Dorsolateral prefrontal cortex (tissue), 122 donors: ENCODE measurements at places on chromosomes 12 and 14.

DNA sequence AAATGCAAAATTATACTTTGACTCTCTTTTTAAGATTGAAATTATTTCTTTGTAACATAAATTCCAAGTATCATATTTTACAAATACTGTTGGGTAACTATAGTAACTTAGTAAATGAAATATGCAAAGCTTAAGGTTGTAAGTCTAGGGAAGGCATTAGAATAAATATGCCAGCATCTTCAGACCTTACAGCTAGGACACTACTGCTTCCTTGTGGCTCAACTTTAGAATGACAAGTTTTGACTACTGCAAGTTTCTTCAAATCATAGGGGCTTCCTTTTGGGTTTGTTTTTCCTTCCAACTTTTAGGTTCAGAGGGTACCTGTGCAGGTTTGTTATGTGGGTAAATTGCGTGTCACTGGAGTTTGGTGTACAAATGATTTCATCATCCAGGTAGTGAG lies 17.7 kb upstream of the ANP32D start:
- DNase-seq = no peak

DNA sequence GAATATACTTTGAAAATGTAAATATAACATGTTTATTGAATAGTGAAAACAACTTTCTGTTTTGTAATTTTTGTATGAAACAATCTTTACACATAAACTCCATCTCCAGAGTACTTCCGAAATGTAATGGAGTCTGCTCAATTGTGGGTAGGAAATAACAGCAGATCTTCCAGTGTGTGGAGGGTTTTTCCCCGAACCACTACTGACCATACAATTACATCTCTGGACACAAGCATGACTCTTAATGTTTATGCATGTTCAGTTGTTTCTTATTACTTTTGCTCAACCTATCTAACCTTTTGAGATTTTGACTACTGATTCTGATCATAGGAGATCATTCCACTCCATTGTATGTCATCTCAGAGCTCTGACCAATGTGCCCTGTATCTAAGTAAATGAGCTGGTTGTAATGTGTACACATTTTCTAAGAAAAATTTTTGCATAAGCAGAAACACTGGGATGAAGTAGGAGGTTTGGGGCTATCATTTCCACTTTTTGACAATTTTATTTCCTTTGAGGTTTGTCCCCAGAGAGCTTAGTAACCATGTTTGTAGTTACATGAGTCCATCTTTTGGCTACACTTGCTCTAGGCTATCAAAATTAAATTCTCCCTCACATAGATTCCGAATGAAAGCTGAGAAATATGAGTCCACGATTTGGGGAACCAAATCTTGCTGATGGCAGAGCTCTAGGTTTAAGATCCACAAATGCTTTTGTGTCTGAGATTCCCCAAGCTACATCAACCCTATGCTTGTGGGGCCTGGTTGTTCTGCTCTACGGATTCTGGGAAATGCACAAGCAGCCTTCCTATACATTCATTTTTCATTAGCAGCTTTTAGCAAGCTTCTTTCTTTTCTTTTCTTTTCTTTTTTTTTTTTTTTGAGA lies 21.4 kb upstream of the CLEC4D start:
- no peak for DNase-seq

GRCh38 chr14:41644606-41645005 lies 37.9 kb downstream of the LRFN5 start:
- no peak for DNase-seq

- no peak for DNase-seq
These were observed 2.8 kb downstream of the CAND1 start for GRCh38 chr12:67271976-67272375.

DNA sequence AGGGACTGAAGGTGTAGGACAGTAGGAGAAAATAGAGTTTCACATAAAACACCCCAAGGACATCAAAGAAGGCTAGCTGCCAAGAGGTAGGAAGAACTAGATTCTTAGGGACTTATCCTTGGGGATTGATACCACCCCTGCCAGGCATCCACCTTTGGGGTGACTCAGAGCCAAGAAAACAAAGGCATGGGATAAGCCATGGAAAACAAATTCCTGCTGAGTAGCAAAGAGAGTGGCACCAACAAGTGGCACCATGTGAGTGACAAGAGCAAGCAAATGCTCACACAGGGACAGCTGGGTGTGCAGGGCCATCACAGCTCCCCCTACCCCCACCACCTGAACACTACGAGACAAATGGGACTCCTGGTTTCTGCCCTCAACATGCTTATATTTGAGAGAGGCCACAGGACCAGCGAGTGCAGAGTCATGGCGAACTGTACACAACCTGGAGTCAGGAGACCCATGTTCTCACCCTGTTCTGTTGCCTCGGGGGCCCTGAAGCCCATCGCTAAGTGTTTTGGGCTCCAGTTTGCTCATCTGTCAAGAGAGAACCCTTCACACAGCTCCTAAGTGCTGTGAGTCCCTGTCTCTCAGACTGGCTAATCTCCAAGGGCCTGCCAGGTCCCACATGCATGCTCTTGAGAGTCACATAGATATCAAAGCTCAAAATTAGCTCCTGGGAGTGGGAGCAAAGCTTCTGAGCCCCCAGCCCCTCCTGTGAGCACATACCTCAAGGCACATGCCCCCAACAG lies 91.9 kb downstream of the DPF3 start:
- DNase-seq = no peak

GRCh38 chr12:132566516-132567131 lies 43.8 kb downstream of the LRCOL1 start:
- peak; percentile 81 for DNase-seq

DNA sequence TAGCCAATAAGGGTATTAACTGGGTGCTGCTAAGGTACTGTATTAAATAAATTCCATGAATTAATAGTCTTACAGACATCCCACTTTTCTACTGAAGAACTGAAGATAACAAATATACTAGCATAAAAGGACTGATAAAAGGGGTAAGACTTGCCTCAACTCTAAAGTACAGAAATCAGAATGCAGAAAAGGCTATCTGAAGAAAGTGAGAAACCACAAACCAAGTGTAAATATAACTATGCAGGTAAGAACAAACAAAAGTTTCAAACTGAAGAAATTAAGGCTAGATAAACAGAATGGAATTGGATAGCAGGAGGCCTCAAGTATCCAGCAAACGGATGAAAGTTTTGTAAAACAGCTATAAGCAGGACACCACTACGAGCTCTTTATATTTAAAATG lies 29.5 kb downstream of the YAF2 start:
- DNase-seq = no peak
